ENCODE measurements at places on chromosomes 2 and 18.

DNA sequence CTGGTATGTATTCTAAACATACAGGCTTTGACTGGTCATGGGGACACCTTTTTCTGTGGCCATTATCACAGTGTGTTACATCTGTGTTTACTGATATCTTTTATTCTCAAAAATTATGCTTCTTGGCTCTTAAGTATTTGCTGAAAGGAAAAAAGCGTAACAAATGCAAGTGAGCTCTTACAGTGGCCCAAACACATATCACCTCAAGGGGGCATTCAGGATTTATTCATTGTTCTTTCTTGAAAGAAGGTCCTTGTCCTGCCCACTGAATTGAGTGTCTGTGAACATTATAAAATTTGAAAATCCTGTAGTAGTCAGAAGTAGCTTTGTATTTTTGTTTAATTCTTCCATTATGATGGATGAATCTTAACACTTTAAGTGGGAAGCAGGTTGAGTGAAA is 454.5 kb downstream of the XIRP2 start:
- no peak for DNase-seq

GRCh38 chr2:200873560-200873959 is 9.1 kb upstream of the CLK1 start:
- no peak for DNase-seq

DNA sequence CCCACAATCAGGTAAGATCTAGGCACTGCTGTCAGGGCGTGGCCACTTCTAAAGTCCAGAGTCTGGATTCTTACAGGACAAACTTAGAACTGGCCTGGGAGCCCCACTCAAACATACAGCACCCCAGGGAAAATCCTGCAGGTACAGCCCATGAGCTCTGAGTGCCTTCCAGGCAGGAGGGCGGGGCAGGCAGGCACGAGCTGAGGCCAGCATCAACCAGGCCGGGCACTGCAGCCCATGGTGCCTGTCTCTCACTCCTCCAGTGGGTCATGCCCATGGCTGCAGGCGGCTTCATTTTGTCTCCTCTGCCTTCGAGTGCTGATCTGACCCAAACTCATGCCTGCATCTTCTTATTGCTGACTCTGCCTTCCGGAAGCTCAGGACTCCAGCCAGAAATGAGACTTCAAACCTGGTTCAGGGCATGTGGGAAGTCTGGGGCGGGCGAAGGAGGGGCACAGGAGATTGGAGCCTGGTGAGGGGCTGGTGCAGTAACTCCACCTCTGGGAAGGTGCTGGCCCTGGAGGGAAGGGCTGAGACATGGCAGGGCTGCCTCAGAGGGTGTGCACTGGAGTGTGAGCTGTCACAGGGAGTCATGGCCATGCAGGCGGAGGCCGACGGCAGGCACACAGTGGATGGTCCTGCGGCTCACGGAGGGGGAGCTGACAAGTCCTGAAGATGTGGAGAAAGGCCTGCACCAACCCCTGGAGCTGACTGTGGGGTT is 40.5 kb downstream of the HS6ST1 start:
- DNase-seq: no peak

- no peak for DNase-seq
Measured at GRCh38 chr18:31129398-31130115, 27.3 kb upstream of the DSC2 start.

DNA sequence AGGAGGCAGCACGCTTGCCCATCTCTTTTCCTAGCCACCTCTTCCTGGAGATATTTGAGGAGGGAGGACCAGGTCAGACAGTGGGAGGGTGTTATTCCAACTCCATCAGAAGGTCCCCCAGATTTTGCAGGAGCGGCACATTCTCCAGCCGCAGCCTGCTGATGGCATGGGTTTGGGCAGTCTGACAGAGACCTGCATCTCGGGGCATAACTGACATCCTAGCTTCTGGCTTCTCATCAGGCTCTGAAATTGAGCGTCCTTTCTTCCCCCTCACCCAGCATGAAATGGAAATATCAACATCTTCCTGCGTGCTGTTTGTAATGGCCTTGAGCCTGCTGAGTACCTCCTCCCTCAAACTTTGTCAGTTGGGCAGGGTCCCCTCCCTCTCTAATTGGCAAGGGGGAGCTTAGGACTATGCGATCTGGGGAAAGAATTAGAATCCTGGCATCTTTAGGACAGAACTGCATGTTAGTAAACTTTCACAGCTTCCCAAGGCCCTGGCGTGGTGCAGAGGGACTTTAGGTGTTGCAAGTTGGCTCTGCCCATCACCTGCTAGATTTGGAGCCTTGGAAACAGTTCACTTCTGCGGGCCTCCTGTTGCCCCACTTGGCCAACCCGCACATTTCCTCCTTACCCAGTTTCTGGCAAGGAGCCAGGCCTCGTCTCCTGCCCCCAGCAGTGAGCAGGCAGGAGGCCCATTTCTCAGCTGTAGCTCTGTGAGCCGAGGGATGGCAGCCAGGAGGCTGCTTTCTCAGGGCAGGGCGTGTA is 2.2 kb downstream of the ITM2C start:
- DNase-seq: peak; percentile 71

DNA sequence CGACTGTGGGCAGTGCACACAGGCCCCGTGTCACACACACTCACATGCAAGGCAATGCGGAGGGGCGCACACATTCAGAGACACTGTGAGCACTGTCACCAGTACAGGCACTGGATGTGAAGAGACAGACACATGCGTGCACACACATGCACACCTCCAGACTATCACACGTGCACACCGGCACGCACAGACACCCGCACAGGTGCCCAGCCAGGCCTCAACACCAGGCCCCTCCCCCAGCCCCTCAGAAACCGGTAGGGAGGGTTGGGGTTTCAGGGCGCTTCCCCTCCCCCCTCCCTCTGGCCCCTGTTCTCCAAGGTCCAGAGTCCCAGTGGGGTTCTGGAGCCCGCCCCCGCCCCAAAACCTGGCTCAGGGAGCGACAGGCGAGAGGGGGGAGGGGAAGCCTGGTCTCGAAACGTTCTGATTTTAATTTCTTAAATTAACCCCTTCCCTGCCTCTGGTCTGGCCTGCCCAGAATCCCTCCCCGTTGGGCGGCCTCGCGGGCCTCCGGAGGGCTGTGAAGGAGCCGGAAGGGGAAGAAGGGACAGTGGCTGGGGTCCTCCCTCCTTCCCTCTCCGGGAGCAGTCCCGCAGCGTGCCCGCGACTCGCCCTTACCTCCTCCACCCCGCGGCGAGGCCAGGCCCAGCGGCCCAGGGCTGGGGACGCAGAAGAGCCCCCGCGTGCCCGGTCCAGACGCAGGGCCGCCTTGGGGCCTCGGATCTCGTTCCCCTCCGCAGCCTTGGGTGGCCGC is 558 bp downstream of the FBXO41 start:
- DNase-seq: peak; percentile 72

DNA sequence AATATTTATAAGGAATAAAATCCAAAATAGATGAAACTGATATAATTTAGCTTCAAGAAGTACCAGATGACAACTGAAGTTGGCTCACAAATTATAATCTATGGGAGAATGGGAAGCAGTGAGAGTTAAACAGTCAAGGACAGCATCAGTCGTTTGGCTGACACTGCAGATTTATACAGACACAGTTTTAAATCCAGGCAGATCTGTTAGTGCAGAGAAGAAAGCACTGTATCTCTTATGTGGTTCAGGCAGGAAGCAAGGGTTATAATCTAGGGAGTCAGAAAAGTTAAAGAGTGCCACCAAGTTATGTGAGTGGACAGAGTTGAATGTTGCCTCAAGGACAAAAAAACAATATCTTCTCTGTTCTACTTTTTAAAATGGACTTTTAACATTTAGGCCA is 880.2 kb downstream of the TSN start:
- no peak for DNase-seq

DNA sequence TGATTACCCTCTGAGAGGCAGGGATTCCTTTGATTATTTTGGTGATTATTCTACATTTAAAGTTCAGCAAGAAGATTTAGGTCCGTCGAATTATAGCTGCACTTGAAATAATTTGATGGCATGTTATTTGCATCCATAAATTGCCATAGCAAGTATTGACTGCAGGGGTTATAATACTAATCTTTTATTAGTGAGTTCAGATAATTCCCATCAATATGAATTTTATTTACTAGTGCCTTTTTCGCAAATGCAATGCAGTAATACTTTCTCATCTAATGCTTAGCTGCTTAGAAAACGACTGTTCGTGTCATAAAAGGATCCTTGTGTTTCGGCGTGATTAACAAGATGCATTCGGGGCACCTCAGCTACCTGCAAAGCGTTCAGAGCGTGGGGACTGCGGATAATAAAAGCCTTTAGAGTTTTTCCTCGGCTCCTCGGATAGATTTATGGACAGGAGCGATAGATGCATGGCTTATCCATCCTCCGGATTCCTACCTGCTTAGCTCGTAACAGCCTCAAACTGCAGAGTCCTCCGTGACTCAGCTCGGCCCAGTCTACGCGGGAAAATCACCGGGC is 2.5 kb upstream of the GBX2 start:
- DNase-seq: no peak

DNA sequence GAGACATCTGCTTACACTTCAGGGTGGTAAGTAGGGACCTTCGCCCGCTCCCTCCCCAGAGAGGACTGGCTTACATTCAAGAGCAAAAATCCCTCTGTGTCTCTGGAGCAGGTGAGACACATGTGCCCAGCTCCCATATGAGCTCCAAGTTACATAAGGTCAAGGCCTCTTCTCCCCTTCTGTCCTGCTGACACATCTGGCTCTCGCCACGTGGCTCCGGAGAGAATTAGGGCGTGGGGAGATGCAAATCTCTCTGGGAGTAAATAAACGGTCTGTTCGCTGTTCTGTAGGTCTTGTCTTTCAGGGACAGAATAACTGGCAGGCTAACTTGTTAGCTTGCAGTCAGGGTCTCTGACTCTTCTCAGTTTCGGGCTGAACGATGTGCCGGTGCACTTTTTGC is 16.2 kb downstream of the MRO start:
- no peak for DNase-seq

GRCh38 chr18:56157541-56157940 is 480.9 kb downstream of the TXNL1 start:
- no peak for DNase-seq

DNA sequence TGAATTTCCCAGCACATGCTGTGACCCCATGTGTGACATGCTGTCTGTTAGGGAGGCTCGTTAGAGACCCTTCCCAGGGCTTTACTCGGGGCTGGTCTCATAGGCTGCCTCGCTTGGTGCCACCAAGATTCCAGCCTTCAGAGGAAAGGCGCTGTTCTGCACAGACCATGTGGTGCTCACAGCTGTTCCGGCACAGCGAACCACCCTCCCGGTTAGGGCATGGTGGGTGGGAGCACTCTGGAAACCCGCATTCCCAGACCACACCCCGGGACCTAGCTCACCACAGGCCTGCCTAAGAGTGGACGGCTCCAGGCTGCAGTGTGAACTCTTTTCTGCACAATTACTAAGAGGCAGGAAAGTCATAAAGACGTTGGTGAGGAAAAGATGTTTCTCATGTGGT is 112.0 kb downstream of the MBP start:
- no peak for DNase-seq

- DNase-seq: no peak
Measured at GRCh38 chr2:218081063-218081462, 12.0 kb downstream of the RUFY4 start.

DNA sequence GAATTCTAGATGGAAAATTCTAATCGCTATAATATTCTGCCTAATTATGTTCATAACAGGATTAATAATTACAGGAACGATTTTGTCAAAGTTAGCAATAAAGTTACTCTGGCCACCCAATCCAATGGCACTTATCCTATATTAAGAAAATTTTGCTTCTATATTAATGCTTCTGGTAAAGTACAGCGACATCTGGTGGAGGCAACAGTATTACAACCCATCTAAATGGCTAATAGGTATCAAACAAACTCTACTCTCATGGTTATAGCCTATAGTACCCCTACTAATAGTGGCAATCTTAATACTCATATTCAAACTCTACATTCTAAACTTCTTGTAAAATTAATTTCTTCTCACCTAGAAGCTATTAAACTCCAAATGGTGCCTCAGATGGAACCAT is 1084.7 kb upstream of the LRRTM1 start:
- no peak for DNase-seq

GRCh38 chr2:170715062-170715931 is at the start of gene SP5:
TSS of gene SP5 (plus strand) at chr2:170715337. CDS start at chr2:170715513, 176 bp downstream.
- DNase-seq: no peak

GRCh38 chr2:105895990-105896764 is 151.5 kb downstream of the NCK2 start:
- DNase-seq: no peak

GRCh38 chr2:106638043-106638442 is 150.9 kb downstream of the CD8B2 start:
- DNase-seq: no peak

DNA sequence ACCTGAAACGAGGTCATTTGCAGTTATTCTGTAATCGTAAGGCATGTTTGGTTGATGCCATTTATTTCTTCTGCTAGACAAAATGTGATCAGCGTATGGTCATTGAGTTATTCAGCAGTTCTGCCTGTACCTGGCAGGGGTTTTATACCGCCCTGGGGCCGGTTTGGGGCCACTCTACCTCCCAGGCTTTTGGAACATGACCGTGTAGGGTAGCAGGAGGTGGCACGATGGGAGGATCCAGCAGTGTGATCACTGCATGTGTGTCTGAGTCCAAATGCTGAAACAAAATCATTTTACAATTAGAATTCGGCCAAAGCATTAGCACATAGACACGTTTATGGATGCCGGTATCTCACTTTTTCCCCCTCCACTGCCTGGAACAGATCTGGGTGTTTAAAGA is 26.7 kb downstream of the LPIN1 start:
- DNase-seq: no peak

DNA sequence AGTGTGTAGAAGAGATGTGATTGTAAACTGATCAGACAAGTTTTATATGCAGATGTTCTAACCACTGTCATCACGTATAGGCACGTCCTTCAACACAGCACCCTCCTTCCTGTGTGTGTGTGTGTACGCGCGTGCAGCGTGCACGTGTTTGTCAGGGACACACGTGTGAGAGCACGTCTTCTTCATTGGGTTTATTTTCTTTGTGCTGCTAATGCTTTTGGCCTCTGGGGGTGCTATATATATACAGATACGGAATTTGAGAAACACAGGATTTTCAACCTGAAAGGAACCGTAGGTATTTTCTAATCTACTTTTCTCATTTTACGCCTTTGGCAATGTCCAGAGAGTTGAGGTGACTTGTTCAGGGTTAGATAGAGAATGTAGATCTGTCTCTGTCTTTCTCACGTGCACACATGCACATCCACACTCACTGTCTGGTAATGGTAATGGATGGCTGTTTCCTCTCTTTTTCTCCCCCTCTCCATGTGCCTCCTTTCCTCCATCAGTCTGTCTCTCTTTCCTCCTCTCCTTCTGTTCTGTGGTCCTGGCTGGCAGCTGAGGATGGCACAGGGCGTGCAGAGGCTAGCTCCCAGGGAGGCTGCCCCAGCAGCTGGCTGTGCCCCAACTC is 13.4 kb upstream of the CELF4 start:
- peak; percentile 78 for DNase-seq

- no peak for DNase-seq
Measured at GRCh38 chr2:189285962-189286645, 106.5 kb upstream of the COL5A2 start.

DNA sequence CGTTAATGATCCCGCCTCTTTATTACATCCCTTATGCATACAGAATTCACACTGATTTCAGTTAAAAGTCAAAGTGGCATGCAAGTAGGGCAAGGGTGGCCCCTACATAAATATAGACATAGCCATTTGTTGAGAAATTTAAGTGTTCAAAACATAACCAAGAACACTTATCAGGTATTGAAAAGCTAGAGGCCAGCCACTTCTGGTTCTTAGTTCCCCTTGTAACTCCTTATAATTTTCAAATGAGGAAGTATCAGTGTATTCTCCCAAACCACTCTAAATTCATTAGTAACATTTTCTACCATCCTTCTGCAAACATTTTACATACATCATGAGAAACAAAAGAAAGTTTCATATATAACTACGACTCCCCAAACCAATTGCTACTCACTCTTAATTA is 5.8 kb upstream of the ARL5A start:
- DNase-seq: no peak

Data from posterior cingulate gyrus (tissue), 11 donors.